ENCODE measurements at places on chromosomes 12 and 14.

DNA sequence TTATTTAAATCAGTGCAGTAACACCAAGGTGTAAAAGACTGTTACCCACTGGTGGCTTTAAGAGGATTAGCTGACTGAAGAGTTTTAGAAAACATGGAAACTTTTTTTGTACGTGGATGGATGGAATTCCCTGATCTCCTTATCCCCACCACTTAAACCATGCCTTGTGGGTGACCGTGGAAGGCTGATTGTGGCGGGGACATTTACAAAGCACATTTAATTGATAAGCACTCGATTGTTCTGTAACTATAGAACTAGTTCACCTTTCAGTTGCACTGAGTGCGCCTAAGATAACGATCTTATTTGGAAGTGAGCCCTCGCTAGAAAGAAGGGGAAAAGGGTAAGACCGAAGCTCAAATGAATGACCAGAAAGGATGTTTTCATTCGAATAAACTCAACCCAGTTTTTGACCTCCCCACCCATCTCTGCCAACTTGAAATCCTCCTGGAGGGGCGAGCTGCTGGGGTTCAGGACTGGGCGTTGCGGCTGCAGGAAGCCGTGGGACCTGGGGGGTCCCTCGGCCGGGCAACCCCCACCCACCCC lies 688 bp upstream of the RASSF3 start:
- no peak for DNase-seq

DNA sequence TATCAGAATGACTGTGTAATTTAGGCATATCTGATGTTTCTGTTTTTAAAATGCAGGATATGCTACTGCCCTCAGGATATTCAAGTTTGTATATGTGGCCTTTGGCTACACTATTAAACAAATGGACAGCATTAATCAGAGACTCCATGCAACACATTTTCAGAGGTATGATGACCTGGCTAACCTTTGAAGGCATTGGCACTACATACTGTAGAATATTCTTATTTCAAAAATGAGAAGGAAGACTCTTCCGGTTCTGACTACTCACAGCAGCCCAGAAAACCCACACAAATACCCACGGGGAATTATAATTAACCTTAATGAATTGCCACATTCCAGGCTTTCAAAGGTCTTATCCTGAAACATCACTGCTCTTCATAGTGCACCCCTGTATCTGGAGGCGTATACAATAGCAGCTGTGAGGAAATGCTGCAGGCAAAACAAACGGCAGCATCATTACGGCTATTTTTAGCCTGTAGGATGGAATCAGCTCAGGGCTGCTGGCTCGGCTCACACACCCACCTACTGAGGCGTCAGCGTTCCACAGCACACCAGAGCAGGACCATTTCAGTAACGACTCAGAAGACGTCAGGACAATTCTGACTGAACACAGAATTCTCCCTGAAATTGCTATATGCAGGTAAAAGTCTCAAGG lies 648.5 kb downstream of the RPS29 start:
- peak; percentile 1 for DNase-seq

DNA sequence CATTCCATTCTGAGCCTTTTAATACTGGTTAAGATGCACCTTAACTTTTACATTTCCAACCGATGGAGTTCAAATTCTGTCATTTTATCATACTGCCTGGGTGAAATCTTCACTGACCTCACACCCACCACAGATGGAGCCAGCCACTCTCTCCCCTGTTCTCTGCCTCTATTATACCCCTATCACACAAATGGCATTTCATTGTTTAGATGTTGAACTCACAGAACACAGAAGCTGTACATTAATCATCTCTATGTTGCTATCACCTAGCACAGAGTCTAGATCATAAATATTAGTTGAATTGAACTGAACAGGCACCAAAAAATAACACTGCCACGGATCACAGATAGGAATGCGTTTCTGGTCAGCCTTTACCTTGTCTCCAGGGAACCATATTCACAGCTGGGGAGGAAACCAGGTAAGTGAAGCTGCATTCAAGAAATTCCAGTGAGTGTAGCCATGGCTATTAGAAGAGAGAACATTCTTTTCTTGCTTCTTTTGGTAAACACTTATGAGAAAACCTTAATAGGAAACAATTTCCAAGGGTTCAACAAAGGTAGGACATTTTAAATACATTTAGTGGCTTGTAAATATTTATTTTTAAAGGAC lies 194.9 kb upstream of the RMST start:
- DNase-seq: no peak

DNA sequence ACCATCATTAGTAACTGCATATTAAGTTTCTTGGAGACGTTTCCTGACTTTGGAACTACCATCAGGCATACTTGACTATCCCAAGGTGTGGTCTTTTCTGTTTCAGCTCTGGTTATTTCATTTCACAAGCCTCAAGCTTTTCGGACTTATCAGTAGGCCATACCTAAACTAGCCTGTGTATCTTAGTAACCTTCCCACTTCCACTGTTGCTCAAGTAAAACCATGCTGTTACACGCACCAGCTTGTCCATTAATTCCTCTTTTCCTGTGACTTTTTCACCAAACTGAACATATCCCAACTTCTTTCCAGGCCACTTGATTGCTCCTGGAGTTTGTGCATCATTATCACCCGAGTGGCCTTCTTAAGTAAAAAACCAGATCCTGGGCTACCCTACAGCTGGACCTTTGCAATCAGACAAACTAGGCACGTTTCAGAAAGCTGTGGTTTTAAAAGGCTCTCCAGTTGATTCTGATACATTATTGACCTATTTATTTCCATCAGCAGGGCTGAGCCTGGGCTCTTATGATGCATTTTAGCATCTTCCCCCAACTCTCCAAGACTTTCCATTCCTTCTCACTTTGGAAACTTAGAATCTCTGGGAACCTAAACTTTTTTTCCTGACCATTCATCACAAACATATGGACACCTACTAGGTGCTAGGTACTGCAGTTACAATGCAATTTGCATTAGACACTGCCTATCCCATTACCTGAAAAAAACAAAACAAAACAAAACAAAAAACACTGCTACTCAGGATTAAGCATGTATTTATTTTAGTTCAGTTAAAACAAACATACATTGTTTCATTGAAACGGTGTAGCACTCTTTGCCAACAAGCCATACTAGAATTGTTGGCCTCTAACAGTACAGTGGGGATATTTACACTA lies 14.9 kb downstream of the SLC38A2 start:
- no peak for DNase-seq

- DNase-seq: no peak
Observed at GRCh38 chr14:53519137-53519536, 366.0 kb upstream of the DDHD1 start.

GRCh38 chr14:57732463-57733285 lies 133.2 kb downstream of the SLC35F4 start:
- DNase-seq: no peak

GRCh38 chr12:132062481-132062880 lies 81.6 kb downstream of the DDX51 start:
- DNase-seq: no peak

All from H54 (cell line).